ENCODE measurements at places on chromosomes 4 and X.

DNA sequence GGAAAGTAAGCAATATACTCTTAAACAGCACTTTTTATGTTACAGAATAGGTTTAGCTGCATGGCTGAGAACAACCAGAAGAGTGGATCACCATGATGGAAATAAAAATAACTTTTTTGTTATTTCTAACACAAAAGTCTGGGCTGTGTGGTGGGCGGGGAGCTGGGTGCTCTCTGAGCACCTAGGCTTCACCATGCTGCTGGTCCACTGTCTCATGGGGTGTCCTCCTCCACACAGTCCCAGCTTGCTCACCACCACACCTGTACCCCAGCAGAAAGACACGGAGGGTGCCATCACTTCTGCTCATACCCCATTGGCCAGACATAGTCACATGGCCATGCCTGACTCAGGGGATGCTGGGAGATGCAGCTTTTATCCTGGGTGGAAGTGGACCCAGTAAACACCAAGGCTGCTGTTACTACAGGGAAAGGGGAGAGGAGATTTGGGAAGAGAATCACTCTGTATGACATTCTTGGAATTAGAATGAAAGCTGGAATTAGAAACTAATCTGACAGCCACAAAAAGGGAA, 45.0 kb downstream of the CPZ start:
- DNase-seq, result no peak

- no peak for DNase-seq
These were observed 78.9 kb upstream of the BMPR1B start for GRCh38 chr4:94678896-94679295.

GRCh38 chr4:130689181-130689580, 1593.2 kb downstream of the C4orf33 start:
- DNase-seq, result no peak

- no peak for DNase-seq
These were observed 345.3 kb upstream of the BMP3 start for GRCh38 chr4:80685214-80685613.

GRCh38 chr4:183905081-183905592, at the start of gene STOX2:
Gene STOX2 (plus strand): TSS chr4:183905307. CDS start chr4:183906791, 1,484 bp downstream.
- DNase-seq, result no peak

DNA sequence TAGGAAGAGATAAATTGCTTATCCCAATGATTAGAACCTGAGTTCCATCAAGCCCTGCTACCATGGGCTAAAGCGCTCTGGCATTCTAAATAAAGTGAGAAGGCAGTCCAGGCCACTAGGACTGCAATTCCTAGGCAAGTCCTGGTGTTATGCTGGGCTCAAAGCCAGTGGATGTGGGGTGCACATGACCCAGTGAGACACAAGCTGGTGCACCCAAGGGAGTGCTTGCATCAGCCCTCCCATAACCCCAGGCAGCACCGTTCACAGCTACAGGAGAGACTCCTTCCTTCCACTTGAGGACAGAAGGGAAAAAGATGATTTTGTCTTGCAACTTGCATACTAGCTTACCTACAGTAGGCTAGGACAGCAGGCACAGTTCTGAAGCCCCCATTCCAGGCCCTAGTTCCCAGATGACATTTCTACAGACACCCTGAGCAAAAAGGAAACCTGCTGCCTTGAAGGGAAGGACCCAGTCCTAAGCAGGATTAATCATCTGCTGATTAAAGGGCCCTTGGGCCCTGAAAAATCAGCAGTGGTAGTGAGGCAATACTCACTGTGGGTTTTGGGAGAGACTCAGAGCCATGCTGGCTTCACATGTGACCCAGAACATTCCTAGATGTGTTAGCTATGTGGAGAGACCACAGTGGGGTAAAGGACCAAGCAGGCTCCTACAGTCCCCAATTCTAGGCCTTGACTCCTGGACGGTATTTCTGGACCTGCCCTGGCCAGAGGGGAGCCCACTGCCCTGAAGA, 77.8 kb downstream of the KLHL13 start:
- no peak for DNase-seq

DNA sequence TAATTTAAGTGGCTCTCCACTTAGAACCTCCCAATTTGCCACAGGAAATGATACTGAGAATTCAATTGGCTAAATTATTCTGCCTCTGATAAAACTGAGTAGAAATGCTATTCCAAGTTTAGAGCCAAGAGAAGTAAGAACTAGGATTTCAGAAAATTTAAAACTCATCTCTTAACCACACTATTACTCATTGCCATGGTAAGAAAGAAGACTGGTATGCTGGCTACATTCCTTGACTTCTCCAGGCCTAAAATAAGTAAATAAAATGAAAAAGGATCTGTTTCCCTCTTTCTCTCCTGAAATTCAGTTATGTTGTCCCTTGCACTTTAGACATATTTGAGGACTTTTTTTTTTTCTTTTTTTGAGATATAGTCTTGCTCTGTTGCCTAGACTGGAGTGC, 23.3 kb downstream of the ZNF280C start:
- no peak for DNase-seq

- no peak for DNase-seq
These were observed 49.9 kb upstream of the MND1 start for GRCh38 chr4:153294631-153295030.

- DNase-seq, result no peak
These were observed 33.3 kb upstream of the H2AZ1 start for GRCh38 chr4:99983289-99983943.

DNA sequence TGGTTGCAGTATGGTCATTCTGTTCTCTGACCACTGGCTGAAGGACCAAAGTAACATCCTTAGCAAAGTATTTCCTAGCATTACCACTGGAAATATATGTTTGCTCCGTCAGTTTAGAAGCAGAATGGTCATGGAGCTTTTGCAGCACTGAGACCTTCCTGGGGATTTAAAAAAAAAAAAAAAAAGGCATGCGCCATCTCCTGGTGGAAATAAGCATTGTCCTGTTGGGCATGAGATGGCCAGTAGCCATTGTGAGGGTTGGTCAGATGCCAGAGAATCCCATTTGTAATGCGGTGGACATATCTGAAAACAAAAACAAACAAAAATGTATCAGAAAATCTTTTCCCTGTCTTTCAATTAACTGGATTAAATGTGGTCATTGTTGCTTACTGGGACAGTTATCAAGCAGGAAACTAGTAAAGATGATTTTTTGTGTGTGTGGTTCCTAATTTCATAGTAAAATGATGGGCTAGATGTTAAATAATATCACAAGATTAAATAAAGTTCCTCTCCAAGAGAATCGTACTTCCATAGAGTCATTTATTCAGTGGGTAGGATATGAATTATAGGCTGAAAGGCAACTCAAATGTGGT, 139.6 kb downstream of the SOWAHB start:
- DNase-seq, result no peak

GRCh38 chr4:146347822-146348221, 133.5 kb downstream of the REELD1 start:
- no peak for DNase-seq

DNA sequence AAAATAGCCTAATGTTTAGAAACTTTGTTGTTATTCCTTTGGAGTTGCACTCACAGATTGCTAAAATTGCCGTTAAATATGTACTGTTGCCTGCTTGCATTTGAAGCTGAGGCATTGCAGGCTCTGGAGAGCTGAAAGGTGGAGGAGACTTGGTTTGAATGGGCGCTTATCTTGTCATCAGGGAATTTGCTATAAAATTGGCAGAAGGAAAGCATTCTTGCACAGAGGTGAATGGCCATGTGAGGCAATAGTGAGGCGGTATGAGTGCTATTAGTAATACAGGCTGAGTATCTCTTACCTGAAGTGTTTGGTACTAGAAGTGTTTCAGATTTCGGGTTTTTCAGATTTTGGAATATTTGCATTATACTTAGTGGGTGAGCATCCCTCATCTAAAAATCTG, 41.3 kb downstream of the TRAPPC11 start:
- DNase-seq, result no peak

- no peak for DNase-seq
These were observed 36.0 kb upstream of the PLK4 start for GRCh38 chr4:127844601-127845116.

- no peak for DNase-seq
These were observed 59.8 kb downstream of the ANK2 start for GRCh38 chr4:113109106-113109718.

DNA sequence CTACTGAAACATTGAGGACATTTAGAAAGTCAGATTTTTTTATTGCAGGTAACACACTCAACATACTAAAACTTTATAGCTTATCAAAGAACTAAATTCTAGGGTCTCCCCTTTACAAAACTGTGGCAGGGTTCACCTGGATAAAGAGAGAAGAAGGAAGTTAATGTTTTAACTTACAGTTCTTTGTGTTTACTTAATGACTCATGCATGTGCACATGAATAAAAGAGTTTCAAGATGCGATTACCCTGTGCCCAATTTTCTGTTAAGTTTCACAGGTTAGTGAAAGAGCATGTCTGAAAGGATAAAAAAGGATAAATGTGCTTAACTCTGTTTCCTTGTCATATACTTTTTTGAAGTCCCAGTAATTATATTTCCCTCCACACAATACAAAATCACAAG, 16.8 kb downstream of the DCAF8L1 start:
- DNase-seq, result no peak
